Stimulated activated CD4-positive, alpha-beta T cell treated with anti-CD3 and anti-CD28 coated beads, Interleukin-1b, Interleukin-23, amount 100 ng/mL, for 4 hours (primary cell): ENCODE measurements at places on chromosomes 3 and 15.

DNA sequence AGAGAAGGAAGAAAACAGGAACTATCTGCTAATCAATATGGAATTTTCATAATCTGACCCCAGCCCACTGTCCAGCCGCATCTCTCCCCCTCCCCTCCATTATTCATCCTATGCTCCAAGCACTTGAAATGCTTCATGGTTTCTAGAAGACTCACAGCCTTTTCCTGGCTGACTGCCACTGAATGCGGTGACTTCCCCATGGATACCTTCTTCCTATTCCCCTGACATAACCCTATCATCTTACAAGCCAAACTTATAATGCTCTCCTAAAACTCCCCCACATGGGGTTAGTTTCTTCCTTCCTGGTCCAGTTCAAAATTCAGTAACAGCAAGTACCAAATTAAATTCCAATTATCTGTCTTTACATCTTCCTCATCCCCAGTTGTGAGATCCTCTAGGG lies 31.2 kb upstream of the PTX3 start:
- DNase-seq, result no peak

GRCh38 chr3:171508676-171509075 lies 48.5 kb upstream of the TNIK start:
- DNase-seq, result no peak

GRCh38 chr15:96296264-96296663 lies 34.2 kb upstream of the NR2F2 start:
- DNase-seq, result no peak

DNA sequence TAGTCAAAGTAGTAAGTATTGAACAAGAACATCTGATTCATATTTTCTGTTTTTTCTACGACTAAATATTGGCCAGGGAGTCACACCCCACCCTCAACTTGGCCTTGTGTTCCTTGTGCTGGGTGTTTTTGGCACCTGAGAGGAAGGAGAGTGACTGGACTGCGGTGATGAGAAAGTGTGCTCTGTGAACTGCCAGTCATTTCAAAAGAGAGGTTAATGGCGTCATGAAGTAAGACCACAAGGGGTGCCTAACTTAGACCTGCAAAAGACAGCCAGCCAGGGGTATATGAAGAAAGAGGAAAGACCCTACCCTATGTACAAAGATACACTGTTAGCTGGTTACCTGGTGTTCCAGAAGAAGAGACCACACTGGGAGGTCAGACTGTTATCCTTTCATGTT lies 58.4 kb upstream of the COL8A1 start:
- DNase-seq, result no peak

GRCh38 chr3:129526121-129526900 lies 2.1 kb upstream of the RHO start:
- no peak for DNase-seq

DNA sequence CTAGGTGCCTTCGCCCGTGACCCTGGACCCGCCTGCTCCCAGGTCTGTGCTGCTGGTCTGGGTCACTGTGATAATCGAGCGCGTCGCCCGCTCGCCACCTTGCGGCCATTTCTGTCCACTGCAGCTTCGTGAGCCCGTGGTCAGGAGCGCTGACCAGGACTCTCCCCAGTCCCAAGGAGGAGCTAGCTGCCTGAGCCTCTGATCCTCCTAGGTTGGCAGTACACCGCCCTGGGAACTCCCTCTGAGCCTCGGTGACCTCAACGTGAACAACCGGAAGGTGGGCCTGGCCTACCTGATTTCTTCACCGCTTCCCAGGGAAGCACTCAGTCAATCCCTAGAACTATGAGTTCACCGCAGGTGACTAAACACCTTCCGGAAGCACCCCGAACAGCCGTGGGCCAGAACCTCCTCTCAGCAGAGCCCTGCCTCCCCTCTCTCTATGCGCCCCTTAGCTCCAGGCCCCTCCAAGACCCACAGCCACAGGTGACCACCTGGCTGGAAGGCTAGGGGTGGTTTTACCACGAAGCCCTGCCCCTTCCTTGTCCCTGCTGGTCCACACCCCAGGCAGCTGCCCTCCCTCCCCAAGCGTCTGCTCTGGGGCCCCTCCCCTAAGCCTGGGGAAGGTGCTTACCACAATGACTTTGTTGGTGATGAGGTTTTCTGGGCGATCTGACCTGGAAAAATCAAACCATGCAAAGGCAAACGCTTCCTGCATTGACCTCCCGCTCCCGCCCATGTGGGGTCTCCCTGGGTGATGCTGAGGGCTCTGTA lies 9.7 kb downstream of the PLA2G4D start:
- peak; percentile 42 for DNase-seq

DNA sequence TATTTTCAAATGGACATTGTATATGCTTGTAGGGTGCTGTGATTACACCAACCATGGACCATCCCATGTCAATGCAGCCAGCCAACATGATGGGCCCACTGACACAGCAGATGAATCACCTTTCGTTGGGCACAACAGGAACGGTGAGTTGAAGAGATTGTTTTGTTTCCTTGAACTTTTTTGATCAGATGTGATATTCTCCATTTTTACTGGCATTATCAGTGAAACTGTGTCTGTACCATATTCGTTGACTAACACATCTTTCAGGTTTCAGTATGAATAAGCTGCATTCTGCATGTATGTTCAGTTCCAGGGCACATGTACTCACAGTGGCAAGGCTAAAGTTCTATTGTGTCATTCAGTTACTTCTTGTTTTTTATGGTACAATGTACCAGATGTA lies 655.2 kb downstream of the RBMS3 start:
- DNase-seq, result no peak

GRCh38 chr15:64582202-64582601 lies 121.8 kb downstream of the ZNF609 start:
- DNase-seq, result no peak

GRCh38 chr3:124784686-124785382 lies 54.6 kb downstream of the UMPS start:
- DNase-seq, result no peak

GRCh38 chr3:9690451-9691450 lies 12.9 kb upstream of the CPNE9 start:
- DNase-seq, result no peak

DNA sequence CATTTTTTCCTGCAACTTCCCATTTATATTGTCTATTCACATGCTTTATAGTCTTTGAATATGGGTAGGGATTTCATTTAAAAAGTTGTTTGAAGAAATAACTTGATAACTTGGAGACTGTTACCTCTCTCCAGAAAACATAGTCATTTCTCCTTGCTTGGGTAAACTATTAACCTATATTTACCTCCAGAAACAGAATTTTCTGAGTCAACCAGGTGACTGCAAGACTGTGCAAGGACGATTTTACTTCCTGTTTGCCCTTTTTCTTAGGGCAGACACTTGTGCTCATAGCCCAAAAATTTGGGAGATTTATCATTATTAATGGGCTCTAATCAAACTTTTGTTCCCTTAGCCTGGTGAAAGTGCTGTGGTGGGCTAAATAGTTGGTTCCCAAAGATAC lies 14.3 kb upstream of the MOBP start:
- DNase-seq, result no peak

GRCh38 chr15:64502151-64502550 lies 41.8 kb downstream of the ZNF609 start:
- DNase-seq, result no peak

DNA sequence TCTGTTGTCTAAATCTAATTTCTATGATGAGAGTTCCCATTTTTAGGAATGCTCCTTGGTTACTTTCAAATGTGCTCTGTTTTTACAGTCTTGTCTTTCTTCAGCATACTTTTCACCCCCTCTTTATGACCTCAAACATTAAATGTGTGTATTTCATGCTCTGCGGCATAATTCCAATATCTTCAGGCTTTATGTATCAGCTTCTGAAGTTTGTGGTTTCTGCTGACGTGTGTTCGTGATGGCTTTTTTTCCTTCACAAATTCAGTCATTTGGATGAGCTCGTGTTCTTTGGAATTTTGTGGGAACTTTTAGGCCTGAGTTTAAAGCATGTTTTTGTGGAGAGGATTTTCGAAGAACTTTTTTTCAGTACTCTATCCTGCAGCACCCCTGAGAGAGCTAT lies 97.7 kb upstream of the CHRNA7 start:
- DNase-seq, result no peak

GRCh38 chr15:65413051-65413759 lies 9.5 kb downstream of the IGDCC4 start:
- DNase-seq, result no peak

DNA sequence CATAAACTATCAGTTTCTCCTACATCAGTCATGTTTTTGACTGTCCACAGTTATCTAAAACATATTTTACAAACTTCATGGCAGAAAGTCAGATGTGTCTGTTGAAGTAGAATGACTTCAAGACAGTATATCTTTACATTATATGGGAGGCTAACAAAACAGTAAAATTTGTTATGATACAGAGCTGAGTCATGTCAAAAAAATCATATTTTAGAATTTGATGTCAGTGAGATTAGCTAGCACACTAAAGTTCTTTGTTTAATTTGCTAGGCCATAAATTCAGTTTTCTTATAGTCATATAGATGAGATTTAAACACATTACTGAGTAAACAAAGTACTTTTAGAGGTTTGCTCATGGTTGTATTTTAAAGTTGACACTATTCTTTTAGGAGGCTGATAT lies 80.3 kb upstream of the IGSF10 start:
- no peak for DNase-seq

- DNase-seq, result no peak
These were observed 47.1 kb upstream of the IL20RB start for GRCh38 chr3:136910697-136911096.

DNA sequence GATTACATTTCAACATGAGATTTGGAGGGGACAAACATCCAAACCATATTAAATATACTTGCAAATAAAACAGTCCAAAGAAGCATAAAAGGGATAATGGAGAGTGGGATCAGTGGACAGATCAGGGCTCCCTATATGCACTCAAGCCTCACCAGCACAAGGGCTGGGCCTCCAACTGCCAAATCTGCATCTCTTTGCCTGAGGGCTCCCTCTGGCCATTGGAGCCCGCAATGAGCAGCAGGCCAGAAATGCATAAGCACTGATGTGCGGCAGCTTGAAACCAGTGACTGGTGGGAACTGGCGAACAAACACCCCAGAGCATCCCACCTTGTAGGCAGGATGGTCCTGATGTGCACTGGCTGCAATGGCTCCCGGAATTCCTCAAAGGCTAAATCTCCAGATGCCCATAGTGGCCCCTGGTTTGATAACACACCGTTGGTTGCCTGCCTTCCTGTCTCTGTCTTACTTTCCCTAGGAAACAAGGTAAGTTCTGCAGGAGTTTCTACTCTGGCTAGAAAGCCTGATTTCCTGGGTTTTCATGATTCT lies 55.9 kb upstream of the POMGNT2 start:
- DNase-seq, result no peak

DNA sequence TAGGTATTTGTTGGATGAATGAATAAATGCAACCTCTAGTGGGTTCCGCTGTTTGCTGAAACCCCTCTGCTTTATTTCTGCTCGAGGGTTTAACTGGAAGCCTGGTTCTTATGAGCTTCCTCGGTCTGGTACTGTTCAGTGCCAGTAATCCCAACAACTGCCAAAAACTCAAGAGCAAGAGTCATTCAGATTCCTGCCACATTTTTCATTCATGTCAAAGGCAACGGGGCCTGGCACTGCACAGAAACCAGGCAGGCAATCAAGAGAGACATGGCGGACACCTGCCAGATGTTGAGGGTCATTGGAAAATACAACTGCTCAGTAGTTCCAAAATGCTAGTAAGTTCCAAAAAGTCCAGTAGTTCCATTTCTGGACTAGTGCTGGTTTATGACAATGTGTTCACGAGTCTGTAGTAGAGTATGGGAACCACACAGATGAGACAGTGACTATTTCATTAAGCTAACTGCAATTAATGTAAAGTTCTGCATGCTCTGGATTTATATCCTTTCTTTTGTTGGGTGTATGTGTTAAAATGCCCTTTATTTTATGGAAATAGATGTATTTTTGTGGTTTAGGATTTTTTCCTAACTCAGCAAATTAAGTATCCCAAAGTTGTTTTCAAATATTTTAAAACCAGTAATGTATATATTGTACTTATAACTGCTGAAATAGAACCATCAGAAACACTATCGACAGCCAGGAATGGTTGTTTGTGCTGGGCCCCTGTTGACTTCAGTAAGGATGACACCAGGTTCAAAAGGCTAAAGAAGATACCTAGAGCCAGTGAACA lies 22.7 kb upstream of the TMEM41A start:
- DNase-seq, result no peak

DNA sequence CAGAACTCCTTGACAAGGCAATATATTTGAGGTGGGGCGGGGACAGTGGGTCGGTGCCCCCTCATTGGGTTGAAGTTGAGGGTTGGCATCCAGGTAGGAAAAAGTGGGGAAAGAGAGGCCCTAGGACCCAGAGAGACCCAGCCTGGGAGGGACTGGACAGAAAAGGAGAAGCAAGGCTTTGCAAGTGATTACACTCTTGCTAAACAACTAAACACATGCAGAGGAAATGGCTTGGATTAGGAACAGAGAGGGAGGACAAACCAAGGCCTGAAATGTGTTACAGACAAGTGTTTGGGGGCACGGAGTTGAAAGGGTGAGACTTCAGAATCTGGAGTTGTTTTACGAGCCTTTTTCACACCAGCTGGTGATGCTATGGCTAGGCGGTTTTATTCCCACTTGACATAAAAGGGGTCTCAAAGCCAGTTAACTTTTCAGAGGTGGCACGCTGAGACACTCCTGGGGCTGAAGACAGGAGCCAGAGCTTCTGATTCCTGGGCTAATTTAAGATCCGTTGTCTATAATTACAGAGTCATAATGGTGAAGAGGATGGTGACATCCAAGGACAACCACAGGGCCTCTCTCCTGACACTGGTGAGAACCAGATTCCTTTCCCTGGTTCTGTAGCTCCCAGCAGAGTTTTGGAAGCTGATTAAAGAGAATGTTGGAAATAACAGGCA lies 7.7 kb upstream of the KCTD6 start:
- DNase-seq, result no peak

GRCh38 chr15:40252438-40253166 lies 13.7 kb downstream of the PAK6 start:
- DNase-seq, result peak; percentile 6

GRCh38 chr3:40546816-40547215 lies 22.1 kb downstream of the ZNF621 start:
- DNase-seq, result no peak

DNA sequence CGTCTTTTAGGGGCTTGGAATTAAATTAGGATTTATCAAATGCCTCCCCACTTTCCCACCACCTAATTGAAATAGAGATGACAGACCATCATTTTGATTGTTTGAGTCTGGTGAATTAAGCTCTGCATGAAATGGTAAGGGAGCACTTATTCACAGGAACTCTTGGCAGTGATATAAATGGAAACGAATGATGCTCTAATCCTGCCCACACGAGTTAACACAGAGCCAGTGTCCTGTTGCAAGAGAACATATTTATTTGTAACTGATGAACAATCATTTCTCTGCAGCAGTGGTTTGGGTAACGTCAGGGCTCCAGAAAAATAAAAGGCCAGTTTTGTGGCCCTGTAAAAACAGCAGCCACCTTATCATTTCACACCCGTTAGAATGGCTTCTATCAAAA lies 163.3 kb downstream of the FEZF2 start:
- no peak for DNase-seq

DNA sequence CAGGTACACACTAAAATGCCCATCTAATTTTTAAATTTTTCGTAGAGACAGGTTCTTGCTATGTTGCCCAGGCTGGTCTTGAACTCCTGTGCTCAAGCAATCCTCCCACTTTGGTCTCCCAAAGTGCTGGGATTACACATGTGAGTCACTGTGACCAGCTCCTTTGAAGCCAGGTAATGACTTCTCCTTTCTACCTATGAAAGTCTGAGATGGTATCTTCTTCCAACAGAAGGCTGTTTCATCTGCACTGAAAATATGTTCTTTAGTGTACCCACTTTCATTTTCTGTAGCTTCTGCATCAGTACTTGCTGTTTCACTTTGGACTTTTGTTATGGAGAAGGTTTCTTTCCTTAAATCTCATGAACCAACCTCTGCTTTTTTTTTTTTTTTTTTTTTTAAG lies 8.8 kb downstream of the OIP5 start:
- DNase-seq, result no peak
